ENCODE measurements at places on chromosomes 6 and 20. TPM values are rescaled to one million over a fixed set of nuclear protein-coding genes. Genes with fewer than 3 reads are reported as not detected.

The PNLDC1 gene
- 0.23 TPM for polyA plus RNA-seq

DNA sequence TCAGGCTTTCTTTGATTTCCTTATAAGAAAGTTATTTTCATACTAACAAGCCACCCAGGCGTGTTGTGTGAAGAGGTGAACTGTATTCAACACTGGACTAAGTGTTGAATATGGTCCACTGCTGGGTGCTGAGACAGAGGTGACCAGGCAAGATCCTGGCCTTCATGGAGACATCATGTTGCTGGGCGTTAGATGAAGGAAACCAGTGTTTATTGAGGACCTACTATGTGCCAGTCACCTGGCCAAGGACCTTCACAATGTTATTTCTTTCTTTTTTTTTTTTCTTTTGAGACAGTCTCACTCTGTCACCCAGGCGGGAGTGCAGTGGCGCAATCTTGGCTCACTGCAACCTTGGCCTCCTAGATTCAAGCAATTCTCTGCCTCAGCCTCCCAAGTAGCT lies 1.9 kb upstream of the TREML1 start:
- DNase-seq, result no peak

The HLA-DOB gene
- polyA plus RNA-seq, result 0.30 TPM

- no peak for DNase-seq
Measured at GRCh38 chr6:78911218-78911940, 44.0 kb downstream of the IRAK1BP1 start.

DNA sequence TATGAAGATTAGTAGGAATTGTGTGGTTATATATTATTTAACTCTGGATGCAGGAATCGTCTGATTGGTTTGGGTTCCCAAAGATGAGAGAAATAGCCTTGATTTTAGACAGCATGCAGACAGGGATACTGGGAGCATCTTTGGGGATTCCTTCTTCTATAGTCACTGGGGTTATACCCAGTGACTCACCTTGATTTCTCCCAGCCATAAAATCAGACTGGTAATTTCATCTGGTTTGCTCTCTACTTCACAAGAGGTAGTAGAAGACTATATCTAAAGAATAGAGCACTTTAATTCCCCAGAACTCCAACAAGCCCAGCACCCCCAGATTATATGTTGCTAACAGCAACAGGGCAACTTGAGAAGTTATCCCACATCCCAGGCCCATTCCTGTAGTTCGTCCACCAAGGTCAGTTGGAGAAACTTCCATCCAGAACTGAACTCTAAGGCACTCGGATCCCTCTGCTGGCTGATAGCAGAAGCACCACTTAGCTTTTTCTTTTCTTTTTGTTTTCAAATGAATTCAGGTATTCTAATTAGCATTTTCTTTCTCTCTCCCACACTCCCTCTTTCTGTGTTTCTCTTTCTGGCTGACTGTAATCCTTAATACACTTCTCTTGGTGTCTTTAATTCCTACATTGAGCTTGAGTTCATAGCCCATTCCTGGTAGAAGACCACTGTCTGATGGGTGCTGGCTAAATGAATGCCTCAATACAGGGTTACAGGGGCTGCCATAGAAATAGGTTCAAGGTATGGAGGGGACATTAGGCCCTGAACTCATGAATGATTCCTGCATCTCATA lies 20.4 kb upstream of the EFHC1 start:
- no peak for DNase-seq

DNA sequence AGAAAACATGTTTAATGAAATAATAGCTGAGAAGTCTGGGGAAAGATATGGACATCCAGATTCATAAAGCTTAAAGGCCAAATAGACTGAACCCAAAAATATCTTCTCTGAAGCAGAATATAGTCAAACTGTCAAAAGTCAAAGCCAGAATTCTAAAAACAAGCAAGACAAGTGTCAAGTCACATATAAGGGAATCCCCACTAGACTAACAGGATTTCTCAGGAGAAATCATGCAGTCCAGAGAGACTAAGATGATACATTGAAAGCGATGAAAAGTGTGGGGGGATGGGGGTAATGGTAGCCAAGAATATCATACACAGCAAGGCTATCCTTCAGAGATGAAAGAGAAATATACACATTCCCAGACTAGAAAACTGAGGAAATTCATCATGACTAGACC lies 112.4 kb upstream of the RUNX2 start:
- no peak for DNase-seq

The VPS52 gene
- polyA plus RNA-seq, result 45.3 TPM

The SMLR1 gene
- polyA plus RNA-seq, result 0.10 TPM

DNA sequence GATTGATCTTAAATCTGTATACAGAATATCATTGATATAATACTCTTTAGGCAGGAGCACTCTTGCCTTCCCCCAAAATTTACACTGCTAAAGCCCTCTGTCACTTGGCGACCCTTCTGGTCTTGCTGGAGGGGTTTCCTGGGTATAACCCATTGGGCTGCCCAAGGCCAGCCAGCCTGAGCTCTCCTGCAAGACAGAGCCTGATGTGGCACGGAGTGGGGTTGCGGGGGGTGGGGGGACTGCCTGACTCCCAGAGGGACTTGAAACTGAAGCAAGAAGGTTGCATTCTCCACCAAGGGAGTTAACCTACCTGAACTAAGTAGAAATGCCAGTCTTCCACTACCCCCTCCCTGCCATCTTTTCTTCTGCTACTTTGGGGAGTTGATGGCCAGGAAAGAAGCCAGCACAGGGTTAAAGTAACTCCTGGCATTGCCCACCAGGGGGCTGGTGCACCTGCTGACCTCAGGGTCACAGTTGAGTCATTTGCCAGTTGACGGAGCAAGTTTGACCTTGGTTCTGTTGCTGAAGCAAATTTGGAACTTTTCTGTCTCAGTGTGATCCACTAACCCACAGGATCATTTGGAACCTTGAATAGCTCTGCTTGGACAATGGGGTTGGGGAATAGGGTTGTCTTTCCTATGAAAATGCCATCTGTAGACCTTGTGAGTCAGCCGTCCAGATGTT lies 79.4 kb downstream of the ASXL1 start:
- no peak for DNase-seq

GRCh38 chr20:46031014-46031569 lies 2.1 kb downstream of the SLC12A5 start:
- DNase-seq, result no peak

The KIAA0408 gene
- polyA plus RNA-seq, result 16.1 TPM

DNA sequence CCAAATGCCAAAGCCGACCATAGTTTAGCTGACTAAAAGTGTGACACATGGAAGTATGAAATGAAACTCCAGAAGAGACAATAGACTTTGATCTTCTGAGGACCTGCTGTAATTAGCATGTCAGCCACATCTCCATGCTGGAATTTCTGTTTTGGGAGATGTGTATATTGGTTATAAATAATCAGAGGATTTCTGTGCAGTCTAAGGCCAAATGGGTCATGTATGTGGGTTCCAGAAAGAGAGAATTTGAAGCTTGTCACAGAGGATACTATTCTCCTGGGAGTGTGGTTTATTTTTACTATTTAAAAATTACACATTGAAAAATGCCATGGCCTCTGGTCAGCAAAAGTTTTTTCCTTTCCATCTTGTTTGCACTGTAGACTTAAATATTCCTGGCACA lies 405.5 kb upstream of the PLCB4 start:
- DNase-seq, result no peak

The TUBB2B gene
- polyA plus RNA-seq, result 60.2 TPM

- no peak for DNase-seq
Measured at GRCh38 chr20:51335329-51335841, 207.1 kb downstream of the NFATC2 start.

The YWHAB gene
- polyA plus RNA-seq, result 91.6 TPM
